ENCODE measurements at places on chromosomes 5 and 9. TPM values are rescaled to one million over a fixed set of nuclear protein-coding genes. Genes with fewer than 3 reads are reported as not detected.
A peak's percentile ranks its signal among the peaks of the same experiment; 100 is the strongest.

DNA sequence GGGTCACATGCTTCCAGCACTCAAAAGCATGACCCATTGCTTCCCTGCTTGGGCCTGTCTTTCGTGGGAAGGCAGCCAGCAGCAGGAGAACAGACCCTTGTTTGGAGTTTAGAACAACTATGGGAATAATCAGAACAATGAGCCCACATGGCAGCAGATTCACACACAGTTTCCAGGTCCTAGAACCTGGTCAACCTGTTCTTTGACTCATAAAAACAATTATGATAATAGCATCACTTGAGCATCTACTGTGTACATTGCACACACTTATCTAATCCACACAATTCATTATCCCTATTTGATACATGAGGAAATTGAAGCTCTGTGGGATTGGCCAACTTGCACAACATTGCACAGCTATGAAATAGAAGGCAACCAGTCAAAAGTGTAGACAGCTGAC lies 41.7 kb downstream of the KLF4 start:
- no peak for DNase-seq

The CNOT8 gene
- total RNA-seq, result 85.3 TPM

The SLC38A9 gene
- 27.7 TPM for total RNA-seq

- DNase-seq, result no peak
Measured at GRCh38 chr5:13930541-13931171, 13.8 kb downstream of the DNAH5 start.

The HMGCS1 gene
- 236 TPM for total RNA-seq

DNA sequence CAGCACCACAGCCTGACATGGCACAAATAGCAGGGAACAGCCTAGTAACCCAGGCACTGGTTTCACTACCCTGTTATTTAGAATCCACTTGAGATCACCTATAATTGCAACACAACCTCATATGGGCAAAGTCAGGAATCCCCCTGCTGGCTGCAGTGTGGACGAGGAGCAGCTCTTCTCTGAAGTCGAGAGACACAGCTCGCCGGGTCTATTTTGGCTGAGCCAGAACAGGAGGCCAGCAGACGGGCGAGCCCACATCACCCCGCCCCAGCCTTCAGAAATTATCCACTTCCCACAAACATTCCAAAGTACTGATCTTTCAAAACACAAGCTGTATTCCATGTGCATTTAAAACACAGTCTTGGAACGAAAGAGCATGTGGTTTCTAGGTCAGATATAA lies 179.0 kb downstream of the ROR2 start:
- DNase-seq, result peak; percentile 6

The GNA14 gene
- total RNA-seq, result not detected

The C5orf58 gene
- not detected for total RNA-seq

The ATG10 gene
- 14.8 TPM for total RNA-seq

- no peak for DNase-seq
Measured at GRCh38 chr9:131584858-131585257, 39.5 kb downstream of the PRRT1B start.

The GOLM1 gene
- total RNA-seq, result not detected

GRCh38 chr5:147530530-147531389 lies 20.9 kb upstream of the DPYSL3 start:
- DNase-seq, result no peak

DNA sequence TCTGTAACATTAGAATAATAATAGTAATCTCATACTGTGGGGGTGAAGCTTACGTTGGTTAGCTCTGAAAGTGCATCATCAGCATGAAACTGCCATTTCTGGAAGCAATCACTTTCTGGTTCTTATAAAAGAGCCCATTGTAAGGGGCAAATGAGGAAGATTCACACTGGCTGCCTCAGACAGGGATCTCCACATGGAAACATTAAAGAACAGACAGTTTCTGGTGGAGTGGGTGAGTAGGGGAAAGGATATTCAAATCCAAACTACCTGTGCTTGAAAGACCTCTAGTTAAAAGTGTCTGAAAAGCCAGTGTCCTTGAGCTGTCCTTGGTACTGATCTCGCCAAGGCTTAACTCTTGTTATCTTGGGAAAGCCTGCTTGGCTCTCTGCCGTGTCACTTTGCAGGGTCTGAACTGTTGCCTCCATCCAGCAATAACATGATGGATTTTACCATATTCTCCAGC lies 19.1 kb upstream of the SLC31A2 start:
- peak; percentile 14 for DNase-seq

The SPATA31A6 gene
- total RNA-seq, result not detected

The ZBTB5 gene
- 23.9 TPM for total RNA-seq

GRCh38 chr5:145471831-145472612 lies 363.1 kb downstream of the PRELID2 start:
- no peak for DNase-seq

The SVEP1 gene
- total RNA-seq, result not detected

The IFNK gene
- not detected for total RNA-seq

The APBA1 gene
- total RNA-seq, result not detected
